ENCODE measurements at places on chromosomes 3 and 15.

GRCh38 chr3:69300296-69300695 is 85.6 kb downstream of the FRMD4B start:
- H3K36me3 ChIP-seq = peaks cover 3% of the 10 kb centered on the region
- H3K27me3 ChIP-seq = no peaks in the 10 kb centered on the region
- no peak for DNase-seq
- H3K27ac ChIP-seq = no peak overlapping the region
- no peaks in the 10 kb centered on the region for H3K4me1 ChIP-seq

DNA sequence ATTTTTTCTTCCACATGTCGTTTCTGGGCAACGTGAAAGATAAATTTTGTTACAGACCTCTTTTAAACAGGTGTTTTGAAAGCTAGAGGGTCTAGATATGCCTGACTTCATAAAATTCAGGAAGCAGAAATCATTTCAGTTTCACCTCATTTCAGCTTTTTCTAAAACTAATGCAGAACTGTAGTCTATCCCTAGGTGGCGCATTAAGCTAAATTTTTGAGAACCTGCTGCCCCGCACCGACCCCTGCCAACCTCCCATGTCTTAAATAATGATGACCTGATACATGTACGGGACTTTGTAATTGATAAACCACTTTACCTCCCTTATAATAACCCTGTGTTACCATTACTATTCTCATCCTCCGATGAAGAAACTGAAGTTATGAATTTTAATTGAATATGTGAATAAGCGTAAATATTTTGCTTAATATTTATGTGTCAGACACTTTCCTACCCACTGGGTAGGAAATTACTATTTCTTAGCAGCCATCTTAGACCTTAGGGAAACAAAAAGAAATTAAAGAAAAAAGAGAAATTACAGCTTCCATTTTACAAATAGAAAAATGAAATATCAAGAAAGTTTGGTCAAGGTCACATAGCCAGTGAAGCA is 78.7 kb upstream of the GCNT3 start:
- no peak overlapping the region for H3K27ac ChIP-seq
- DNase-seq = no peak
- H3K4me1 ChIP-seq = no peaks in the 10 kb centered on the region

DNA sequence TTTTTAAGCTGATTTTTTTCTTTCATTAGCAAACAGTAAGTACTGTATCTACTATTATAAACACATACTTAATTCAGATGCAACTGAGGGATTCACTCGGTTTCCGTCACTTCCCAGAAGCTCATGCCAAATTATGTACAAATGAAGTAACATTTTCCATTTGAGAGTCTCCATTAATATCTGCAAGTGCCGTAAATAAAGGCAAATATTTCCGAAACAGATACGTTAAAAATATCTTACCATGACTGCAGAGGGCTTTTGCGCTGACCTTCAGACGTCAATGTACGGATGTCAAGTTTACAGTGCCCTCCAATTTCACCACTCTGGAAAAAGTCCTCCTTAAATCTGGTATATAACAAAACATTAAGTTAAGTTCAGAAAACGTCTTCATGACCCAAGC is 9.3 kb downstream of the EOGT start:
- no peaks in the 10 kb centered on the region for H3K4me1 ChIP-seq
- DNase-seq = peak; percentile 35
- H3K36me3 ChIP-seq = no peaks in the 10 kb centered on the region
- H3K4me3 ChIP-seq = no peak overlapping the region
- no peak overlapping the region for H3K27ac ChIP-seq

- no peak overlapping the region for H3K4me3 ChIP-seq
- no peaks in the 10 kb centered on the region for H3K36me3 ChIP-seq
- no peaks in the 10 kb centered on the region for H3K4me1 ChIP-seq
- peak; percentile 41 for DNase-seq
- H3K27me3 ChIP-seq = no peaks in the 10 kb centered on the region
- no peak overlapping the region for H3K27ac ChIP-seq
Measured at GRCh38 chr3:135106445-135106844, 311.4 kb downstream of the EPHB1 start.

DNA sequence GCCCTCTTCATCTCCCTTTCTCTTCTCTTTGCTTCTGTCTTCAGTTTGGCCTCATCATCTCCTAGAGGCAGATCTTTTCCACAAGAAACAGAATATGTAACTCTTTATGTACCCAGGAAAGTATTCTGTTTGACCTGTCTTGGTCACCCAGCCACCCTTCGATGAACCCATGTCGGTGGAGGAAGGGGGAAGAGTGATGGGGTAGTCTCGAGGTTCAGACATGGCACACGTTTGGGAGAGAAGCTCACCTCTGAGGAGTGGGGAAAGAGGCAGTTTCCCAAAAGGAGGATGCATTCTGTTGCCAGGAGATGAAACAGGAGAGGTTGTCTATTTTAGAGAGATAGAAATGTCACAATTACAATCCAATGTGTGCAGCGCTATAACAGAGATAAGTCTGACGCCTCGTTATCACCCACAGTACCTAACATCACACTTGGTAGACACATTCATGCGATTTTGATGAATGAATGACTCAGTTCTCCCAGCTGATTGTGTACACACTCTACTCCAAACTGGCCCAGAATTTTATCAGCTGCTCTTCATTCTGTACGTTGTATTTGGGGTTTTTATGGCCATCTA is 722 bp upstream of the CCDC50 start:
- H3K4me3 ChIP-seq = peak overlapping the region; percentile 71
- peak overlapping the region; percentile 89 for H3K27ac ChIP-seq
- DNase-seq = no peak
- H3K36me3 ChIP-seq = no peaks in the 10 kb centered on the region
- no peaks in the 10 kb centered on the region for H3K27me3 ChIP-seq
- H3K4me1 ChIP-seq = peaks cover 37% of the 10 kb centered on the region

GRCh38 chr15:42069025-42069424 is 25.3 kb downstream of the PLA2G4D start:
- H3K36me3 ChIP-seq = no peaks in the 10 kb centered on the region
- H3K27ac ChIP-seq = no peak overlapping the region
- DNase-seq = no peak
- no peaks in the 10 kb centered on the region for H3K27me3 ChIP-seq

DNA sequence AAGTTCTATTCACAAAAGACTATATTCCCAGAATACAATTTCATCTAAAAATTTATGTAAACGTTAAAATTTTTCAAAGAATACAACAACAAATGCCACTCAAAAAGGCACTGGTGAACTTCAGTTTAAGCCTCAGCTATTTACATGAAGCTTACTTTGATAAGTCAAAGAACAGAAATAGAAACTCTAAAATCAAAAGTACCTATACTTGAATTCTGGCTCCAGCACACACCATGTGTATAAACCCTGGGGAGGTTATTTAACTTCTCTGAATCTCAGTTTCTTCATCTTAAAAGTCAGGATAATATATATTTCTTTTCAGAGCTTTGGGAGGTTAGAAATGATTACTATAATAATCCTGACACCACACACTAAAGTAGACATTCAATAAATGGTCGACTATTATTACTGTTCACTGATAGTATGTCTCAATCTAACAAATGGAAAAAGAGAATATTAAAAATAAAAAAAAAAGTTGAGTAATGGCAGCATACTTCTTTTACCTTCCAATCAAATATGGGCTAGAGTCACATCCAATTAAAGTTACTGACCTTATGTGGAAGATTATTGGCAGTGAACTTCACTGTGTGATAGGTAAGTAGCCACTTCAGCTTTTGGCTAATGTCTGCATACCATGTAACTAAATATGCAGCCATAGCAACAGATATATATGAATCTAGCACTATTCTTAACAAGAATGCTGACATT is 248.4 kb downstream of the ISL2 start:
- no peak overlapping the region for H3K27ac ChIP-seq
- H3K36me3 ChIP-seq = no peaks in the 10 kb centered on the region
- no peak overlapping the region for H3K4me3 ChIP-seq
- no peaks in the 10 kb centered on the region for H3K27me3 ChIP-seq

DNA sequence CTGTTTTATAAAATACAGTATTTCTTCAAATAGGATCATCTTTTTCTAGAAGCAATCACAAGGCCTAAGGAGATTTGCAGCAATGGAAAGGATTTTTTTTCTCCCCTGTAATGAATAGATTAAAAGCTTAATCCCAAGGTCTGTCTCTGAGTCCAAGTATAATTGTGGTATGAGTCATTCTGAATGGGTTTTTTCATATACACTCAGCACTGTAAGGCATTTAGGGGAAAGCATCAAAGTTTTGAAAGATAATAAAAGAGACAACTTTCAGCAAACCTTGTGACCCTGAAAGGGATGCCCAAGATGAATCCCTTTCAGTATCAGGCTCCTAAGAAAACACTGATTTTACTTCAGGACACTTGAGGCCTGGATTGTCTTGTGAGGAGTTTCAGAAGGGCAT is 23.3 kb upstream of the LARS2 start:
- no peaks in the 10 kb centered on the region for H3K36me3 ChIP-seq
- H3K27me3 ChIP-seq = no peaks in the 10 kb centered on the region
- no peak overlapping the region for H3K4me3 ChIP-seq
- H3K4me1 ChIP-seq = no peaks in the 10 kb centered on the region
- no peak overlapping the region for H3K27ac ChIP-seq

DNA sequence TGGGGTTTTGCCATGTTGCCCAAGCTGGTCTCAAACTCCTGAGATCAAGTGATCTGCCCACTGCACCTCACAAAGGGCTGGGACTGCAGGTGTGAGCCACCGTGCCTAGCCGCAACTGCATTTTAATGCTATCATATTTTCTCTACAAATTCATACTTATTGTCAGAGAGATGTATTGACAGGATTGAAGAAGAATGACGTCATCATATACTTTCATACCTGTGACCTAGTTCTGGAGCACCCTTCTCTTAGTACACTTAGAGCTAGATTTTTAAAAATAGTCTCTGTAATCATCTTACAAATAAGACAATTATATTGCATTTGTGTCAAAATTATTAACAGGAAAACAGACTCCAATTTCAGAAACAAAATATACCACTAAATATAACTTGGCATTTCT is 242.8 kb upstream of the PDZRN3 start:
- no peak overlapping the region for H3K27ac ChIP-seq
- H3K27me3 ChIP-seq = no peaks in the 10 kb centered on the region
- DNase-seq = no peak
- no peaks in the 10 kb centered on the region for H3K36me3 ChIP-seq
- no peaks in the 10 kb centered on the region for H3K4me1 ChIP-seq
- no peak overlapping the region for H3K4me3 ChIP-seq

DNA sequence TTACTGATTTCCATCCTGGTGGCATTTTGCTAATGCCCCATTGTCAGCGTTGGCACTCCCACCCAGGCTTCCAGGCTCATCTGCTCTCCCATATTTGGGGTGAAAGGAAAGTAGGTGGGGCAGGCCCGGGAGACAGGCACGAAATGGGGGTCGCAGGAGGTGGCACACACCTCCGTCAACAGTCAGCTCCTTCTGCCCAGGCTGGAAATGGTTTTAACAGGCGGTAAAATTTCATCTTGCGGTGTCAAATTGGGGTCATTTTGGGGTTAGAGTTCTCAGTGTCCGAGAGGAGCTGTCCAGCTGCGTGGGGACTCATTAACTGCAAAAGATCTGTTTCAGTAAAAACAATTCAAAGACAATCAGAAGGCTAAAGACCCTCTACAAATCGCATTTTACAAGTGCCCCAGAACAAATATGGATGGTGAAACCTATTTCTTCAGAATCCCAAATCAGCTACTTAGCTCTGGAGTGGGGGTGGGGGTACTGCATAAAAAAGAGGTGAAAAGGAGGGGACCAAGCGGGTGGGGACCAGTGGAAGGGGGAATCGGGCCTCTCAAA is 4.2 kb upstream of the MEIS2 start:
- H3K4me3 ChIP-seq = no peak overlapping the region
- peaks cover 3% of the 10 kb centered on the region for H3K4me1 ChIP-seq
- H3K27ac ChIP-seq = no peak overlapping the region
- peaks cover 46% of the 10 kb centered on the region for H3K27me3 ChIP-seq
- no peaks in the 10 kb centered on the region for H3K36me3 ChIP-seq

DNA sequence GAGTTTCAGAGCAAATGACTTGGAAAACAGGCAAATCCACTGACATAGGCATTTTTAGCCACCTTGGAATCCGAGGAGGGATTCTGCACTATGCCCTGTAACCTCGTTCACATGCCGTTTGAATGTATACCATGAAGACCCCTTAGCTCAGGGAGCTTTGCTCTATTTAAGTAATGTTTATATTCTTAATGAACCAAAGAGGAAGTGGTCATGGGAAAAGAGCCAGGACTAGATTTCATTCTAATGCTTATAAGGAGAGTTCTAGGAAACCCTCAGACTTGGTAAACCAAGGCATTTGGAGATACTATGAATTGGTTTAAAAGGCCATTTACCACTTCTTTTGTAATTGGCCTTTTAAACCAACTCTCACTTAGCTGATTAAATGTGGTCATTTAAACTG is 178.9 kb downstream of the IGF1R start:
- no peaks in the 10 kb centered on the region for H3K27me3 ChIP-seq
- H3K36me3 ChIP-seq = no peaks in the 10 kb centered on the region
- H3K4me1 ChIP-seq = peaks cover 16% of the 10 kb centered on the region
- no peak overlapping the region for H3K27ac ChIP-seq
- H3K4me3 ChIP-seq = no peak overlapping the region
- DNase-seq = no peak

DNA sequence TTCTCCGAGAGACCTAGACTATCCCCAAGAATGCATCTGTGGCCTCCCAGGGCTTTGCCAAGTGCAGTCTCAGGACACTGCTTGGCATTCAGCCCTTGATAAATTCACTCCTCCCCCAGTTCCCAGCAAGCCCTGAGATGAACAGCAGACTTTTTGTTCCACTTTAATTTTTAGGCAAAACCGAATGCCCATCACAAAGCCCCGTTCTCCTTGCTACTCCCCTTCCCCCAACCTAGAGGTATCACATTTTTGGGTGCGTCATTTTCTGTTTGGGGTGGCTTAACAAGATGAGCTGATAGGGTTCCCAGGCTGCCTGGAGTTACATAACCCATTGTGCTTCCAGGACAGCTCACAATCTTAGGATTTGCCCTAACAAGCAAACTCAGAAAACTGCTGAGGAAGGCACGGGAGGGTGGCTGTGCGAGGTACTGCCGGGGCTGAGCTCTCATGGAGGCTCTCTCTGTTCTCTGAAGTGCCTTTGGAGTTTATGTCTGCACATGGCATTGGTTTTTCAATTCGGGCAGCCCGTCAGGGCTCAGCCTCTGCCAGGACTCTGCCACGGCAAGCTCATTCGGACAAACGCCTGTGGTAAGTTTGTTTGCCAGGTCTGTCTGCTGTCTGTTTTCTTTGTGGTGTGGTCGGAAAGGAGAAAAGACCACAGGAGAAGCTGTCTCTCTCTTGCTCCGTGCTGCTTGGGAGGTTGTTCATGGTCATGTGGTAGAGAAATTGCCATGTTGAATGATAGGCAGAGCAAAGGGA is at the start of gene TRAK1:
Gene TRAK1, plus strand, starts transcription at position 385 of the 759 bp plus-strand sequence. Its CDS starts 113 bp downstream, at position 498.
- H3K4me3 ChIP-seq = no peak within 1 kb of the TSS
- peaks cover 32% of the 10 kb centered on the region for H3K36me3 ChIP-seq
- H3K27me3 ChIP-seq = no peaks in the 10 kb centered on the region
- peak within 1 kb of the TSS; percentile 65 for H3K27ac ChIP-seq

- H3K4me1 ChIP-seq = no peaks in the 10 kb centered on the region
- H3K27me3 ChIP-seq = no peaks in the 10 kb centered on the region
- H3K4me3 ChIP-seq = no peak overlapping the region
- no peak for DNase-seq
- no peak overlapping the region for H3K27ac ChIP-seq
- no peaks in the 10 kb centered on the region for H3K36me3 ChIP-seq
Measured at GRCh38 chr3:63746211-63746610, 72.9 kb upstream of the C3orf49 start.

- peak; percentile 66 for DNase-seq
- H3K27me3 ChIP-seq = peaks cover 97% of the 10 kb centered on the region
- peak within 1 kb of the TSS; percentile 75 for H3K4me3 ChIP-seq
- no peak within 1 kb of the TSS for H3K27ac ChIP-seq
- no peaks in the 10 kb centered on the region for H3K4me1 ChIP-seq
- H3K36me3 ChIP-seq = no peaks in the 10 kb centered on the region
Measured at GRCh38 chr3:57164657-57165573, at the start of gene IL17RD. Gene IL17RD (minus strand): TSS chr3:57165353. CDS start chr3:57165286, 67 bp downstream.

GRCh38 chr3:161852744-161853143 is 356.1 kb downstream of the OTOL1 start:
- no peak overlapping the region for H3K4me3 ChIP-seq
- no peaks in the 10 kb centered on the region for H3K4me1 ChIP-seq
- H3K36me3 ChIP-seq = no peaks in the 10 kb centered on the region
- no peak for DNase-seq

Measured in left lung (tissue), 14 donors.